ENCODE measurements at places on chromosomes 1 and 21.
A peak's percentile ranks its signal among the peaks of the same experiment; 100 is the strongest.

- DNase-seq, result peak; percentile 36
- 0 out of 2 replicates have a peak, but pooled peaks cover 3% of the 10 kb centered on the region for H3K27me3 ChIP-seq
- no peak overlapping the region for H3K4me3 ChIP-seq
- H3K36me3 ChIP-seq, result no peaks in the 10 kb centered on the region
Observed at GRCh38 chr1:159015440-159015909, 5.8 kb downstream of the IFI16 start.

DNA sequence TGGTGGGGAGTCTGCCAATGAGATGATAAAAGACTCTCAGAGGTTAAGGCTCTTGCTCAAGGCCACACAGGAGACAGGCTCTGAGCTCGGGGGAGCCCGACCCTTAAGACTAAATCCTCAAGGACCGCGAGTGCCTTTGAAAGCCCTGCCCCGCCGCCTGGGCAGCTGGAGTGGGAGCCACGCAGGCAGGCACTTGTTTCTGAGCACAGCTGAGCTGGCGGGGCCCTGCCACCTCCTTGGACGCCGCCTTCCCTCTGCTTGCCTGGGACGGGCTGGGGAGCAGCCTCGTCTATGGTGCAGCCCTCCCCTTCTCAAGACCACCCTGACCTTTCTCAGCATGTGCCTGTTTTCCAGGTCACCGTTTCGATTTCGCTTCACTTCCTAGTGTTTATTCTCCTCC lies 169.3 kb downstream of the CAMTA1 start:
- no peak for DNase-seq
- H3K27me3 ChIP-seq, result no peaks in the 10 kb centered on the region
- no peak overlapping the region for H3K4me3 ChIP-seq
- H3K27ac ChIP-seq, result no peak overlapping the region

DNA sequence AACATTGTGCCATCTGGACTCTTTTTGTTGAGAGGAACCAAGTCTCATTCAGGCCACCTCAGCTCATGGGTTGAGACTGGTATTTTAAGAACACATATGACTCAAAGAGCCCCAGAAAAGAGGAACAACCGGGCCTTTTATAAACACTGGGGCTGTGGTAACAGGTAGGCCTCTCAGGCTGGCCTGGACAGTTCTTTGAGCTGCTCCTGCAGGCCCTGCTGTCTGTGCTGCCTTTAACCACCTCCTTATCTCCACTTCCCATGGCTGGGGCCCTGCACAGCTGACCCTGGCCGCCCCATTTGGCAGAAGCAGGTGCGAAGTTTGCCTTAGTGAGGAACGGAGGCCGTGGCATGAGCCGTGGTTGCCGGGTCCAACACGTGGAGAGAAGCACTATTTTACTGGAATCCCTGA lies 163.3 kb downstream of the RHOU start:
- peaks cover 70% of the 10 kb centered on the region for H3K27me3 ChIP-seq
- no peak for DNase-seq
- no peaks in the 10 kb centered on the region for H3K36me3 ChIP-seq
- H3K27ac ChIP-seq, result no peak overlapping the region
- H3K4me3 ChIP-seq, result no peak overlapping the region

DNA sequence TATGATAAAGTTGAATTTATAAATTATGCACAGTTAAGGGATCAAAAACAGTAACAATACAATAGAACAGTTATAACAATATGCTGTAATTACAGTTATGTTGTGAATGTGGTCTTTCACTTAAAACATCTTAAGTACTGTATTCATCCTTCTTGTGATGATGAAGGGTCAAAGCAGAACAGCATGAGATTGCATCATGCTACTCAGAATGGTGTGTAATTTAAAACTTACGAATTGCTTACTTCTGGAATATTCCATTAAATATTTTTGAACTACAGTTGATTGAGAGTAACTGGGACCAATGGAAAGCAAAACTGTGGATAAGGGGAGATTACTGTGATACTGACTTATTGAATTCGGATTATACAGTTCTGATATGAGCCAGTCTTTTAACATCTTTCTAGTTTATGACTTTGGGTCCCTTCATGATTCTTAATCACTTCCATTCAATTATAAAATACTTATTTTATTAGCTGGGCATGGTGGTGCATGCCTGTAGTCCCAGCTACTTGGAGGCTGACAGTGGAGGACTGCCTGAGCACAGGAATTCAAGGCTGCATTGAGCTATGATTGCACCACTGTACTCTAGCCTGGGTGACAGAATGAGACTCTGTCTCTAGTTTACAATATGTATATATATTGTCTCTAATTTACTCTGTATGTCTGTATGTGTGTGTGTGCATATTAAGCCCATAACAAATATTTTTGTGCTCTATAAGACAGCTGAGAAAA lies 43.2 kb downstream of the ATP1B1 start:
- H3K4me3 ChIP-seq, result no peak overlapping the region
- H3K27me3 ChIP-seq, result no peaks in the 10 kb centered on the region

GRCh38 chr1:230391776-230392535 lies 34.2 kb downstream of the PGBD5 start:
- no peaks in the 10 kb centered on the region for H3K4me1 ChIP-seq
- H3K36me3 ChIP-seq, result no peaks in the 10 kb centered on the region
- no peak overlapping the region for H3K27ac ChIP-seq
- no peak overlapping the region for H3K4me3 ChIP-seq
- DNase-seq, result no peak

DNA sequence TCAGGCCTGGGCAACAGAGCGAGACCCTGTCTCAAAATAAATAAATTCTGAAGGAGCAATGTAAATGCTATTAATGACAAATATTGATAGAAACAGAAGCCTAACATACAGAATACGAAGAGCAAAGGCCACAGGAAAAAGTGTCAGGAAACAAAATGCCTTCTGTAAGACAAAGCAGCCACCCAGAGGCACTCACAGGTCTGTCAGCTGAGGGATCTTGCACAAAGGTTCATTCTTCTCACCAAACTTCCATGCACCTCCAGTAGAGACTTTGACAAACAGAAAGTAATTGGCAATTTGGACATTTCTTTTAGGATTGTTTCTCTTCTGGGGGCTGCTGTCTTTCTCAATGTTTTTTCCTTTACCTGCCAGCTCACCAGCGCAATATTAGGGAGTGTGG lies 1.2 kb upstream of the ALDH9A1 start:
- DNase-seq, result no peak
- peaks cover 18% of the 10 kb centered on the region for H3K4me1 ChIP-seq
- 0 out of 2 replicates have a peak, but pooled peaks cover under 1% of the 10 kb centered on the region for H3K36me3 ChIP-seq
- H3K4me3 ChIP-seq, result no peak overlapping the region

DNA sequence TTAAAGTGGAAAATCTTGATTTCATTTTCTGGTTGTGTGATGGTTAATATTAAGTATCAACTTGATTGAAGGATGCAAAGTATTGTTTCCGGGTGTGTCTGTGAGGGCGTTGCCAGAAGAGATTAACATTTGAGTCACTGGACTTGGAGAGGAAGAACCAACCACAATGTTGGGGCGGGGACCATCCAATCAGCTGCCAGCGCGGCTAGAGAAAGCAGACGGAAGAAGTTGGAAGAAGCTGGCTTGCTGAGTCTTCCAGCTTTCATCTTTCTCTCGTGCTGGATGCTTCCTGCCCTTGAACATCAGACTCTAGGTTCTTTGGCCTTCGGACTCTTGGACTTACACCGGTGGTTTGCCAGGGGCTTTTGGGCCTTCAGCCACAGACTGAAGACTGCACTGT lies 832.6 kb upstream of the TMPRSS15 start:
- H3K36me3 ChIP-seq, result no peaks in the 10 kb centered on the region
- H3K4me1 ChIP-seq, result no peaks in the 10 kb centered on the region
- peak; percentile 10 for DNase-seq
- no peak overlapping the region for H3K4me3 ChIP-seq

DNA sequence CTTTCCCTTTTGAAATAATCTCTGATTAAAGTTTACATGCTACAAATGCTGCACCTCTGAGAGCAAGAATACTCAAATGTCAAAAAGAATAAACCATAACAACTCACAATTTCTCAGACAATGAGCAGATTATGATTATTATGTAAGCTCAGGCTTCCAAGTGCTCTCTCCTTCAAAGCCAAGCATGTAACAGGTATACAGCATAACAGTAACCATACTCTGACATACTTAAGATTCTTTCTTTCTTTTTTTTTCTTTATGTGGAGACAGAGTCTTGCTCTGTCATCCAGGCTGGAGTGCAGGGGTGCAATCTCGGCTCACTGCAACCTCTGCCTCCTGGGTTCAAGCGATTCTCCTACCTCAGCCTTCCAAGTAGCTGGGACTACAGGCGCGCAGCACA lies 155.4 kb downstream of the EIF4G3 start:
- H3K4me1 ChIP-seq, result peaks cover 26% of the 10 kb centered on the region
- DNase-seq, result no peak
- no peaks in the 10 kb centered on the region for H3K27me3 ChIP-seq
- no peak overlapping the region for H3K4me3 ChIP-seq
- H3K27ac ChIP-seq, result peak overlapping the region; percentile 97

- no peak for DNase-seq
- no peak overlapping the region for H3K4me3 ChIP-seq
- H3K27ac ChIP-seq, result no peak overlapping the region
- no peaks in the 10 kb centered on the region for H3K27me3 ChIP-seq
- peaks cover 18% of the 10 kb centered on the region for H3K36me3 ChIP-seq
- no peaks in the 10 kb centered on the region for H3K4me1 ChIP-seq
Observed at GRCh38 chr1:165747632-165748447, 20.8 kb downstream of the TMCO1 start.

DNA sequence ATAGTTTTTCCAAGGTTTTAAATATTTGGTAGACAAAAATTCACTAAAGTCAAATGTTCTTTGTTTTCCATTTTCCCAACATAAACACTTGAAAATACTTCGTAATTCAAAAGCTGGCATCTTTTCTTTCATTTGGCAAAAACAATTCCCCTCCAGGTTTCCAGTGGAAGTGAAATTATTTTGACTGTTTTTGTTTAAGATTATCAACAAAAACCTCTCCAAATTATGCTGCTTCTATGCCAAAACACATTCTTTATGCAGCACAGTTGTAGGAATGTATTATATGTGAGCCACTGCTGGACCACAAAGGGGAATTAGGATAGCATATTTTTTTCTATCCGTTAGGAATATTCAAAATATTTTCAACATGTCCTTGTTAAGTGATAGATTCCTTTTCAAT lies 44.1 kb downstream of the SLC5A9 start:
- no peak overlapping the region for H3K4me3 ChIP-seq
- H3K27me3 ChIP-seq, result peaks cover 3% of the 10 kb centered on the region
- no peak overlapping the region for H3K27ac ChIP-seq
- H3K4me1 ChIP-seq, result no peaks in the 10 kb centered on the region
- H3K36me3 ChIP-seq, result no peaks in the 10 kb centered on the region
- DNase-seq, result no peak

- peaks cover 6% of the 10 kb centered on the region for H3K36me3 ChIP-seq
- H3K27me3 ChIP-seq, result no peaks in the 10 kb centered on the region
- no peaks in the 10 kb centered on the region for H3K4me1 ChIP-seq
- DNase-seq, result no peak
Observed at GRCh38 chr1:2103266-2103900, 53.2 kb downstream of the PRKCZ start.

DNA sequence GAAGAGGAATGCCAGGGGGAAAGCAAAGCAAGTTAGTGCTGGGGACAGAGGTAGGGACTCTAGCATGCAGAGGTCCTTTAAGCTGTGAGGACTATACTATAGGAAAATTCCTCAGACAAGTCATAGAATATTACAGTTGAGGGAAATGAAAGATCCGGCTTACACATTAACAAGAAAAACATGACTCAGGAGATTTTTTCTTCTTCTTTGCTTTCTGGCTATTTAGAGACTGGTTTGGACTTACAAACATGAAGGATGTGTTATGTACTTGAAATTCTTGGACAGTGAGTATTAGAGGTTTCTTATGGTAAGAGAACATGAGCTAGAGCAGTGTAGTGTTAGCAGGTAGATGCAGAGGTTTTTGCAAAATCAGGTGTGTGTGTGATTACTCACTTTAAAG lies 24.9 kb downstream of the USP25 start:
- H3K4me1 ChIP-seq, result peaks cover 21% of the 10 kb centered on the region
- peaks cover 22% of the 10 kb centered on the region for H3K36me3 ChIP-seq
- H3K4me3 ChIP-seq, result no peak overlapping the region
- H3K27me3 ChIP-seq, result no peaks in the 10 kb centered on the region

GRCh38 chr1:110588991-110589390 lies 17.2 kb downstream of the KCNA2 start:
- H3K4me3 ChIP-seq, result no peak overlapping the region
- no peak overlapping the region for H3K27ac ChIP-seq
- no peaks in the 10 kb centered on the region for H3K4me1 ChIP-seq
- peaks cover 68% of the 10 kb centered on the region for H3K27me3 ChIP-seq

DNA sequence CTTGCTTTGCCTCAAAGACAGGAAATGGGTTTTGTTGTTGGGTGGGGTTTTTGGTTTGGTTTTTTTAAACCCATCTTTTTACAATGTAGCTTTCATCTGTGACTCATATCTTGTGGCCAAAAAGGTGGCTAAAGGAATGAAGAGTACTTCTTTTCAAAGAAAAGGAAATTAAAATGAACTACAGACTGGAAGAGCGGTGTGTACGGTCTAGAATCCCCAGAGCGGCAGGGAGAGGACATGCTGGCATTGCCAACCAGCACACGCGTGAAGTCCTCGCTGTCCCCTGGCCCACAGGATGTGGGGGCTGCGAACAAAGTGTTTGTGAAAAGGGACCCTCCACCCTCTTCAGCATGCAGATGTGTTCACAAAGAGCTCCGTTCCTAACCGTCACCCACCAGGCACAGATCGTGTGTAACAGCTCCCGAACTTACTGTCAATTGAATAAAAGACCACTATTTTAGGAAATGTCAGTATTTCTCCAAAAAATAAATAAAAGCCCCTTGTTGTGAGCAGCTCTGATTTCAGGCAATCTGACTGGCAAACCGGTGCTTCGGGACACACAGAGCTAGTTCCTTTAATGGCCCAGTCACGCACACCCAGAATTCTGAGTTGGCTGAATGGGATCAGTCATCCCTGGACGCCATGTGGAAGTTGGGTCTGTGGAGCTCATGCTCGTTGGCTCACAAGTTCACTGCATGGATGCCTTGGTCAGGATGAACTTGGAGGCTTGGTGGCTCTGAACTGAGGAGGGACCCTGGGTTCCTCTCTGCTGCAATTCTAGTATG lies 602.9 kb downstream of the NPHP4 start:
- no peaks in the 10 kb centered on the region for H3K4me1 ChIP-seq
- H3K36me3 ChIP-seq, result no peaks in the 10 kb centered on the region
- H3K27ac ChIP-seq, result no peak overlapping the region
- DNase-seq, result no peak

- no peak for DNase-seq
- no peaks in the 10 kb centered on the region for H3K4me1 ChIP-seq
- H3K36me3 ChIP-seq, result no peaks in the 10 kb centered on the region
- no peak overlapping the region for H3K4me3 ChIP-seq
- no peaks in the 10 kb centered on the region for H3K27me3 ChIP-seq
Observed at GRCh38 chr1:198747127-198747526, 108.3 kb downstream of the PTPRC start.

- no peak for DNase-seq
- H3K4me1 ChIP-seq, result peaks cover 24% of the 10 kb centered on the region
- H3K27ac ChIP-seq, result peak overlapping the region; percentile 20
- peaks cover 2% of the 10 kb centered on the region for H3K36me3 ChIP-seq
Observed at GRCh38 chr1:205122489-205122882, 708 bp upstream of the RBBP5 start.

GRCh38 chr1:2009101-2010053 lies 5.8 kb upstream of the CFAP74 start:
- no peak for DNase-seq
- no peak overlapping the region for H3K4me3 ChIP-seq
- no peaks in the 10 kb centered on the region for H3K27me3 ChIP-seq
- no peaks in the 10 kb centered on the region for H3K36me3 ChIP-seq

GRCh38 chr1:234208351-234208750 lies 164.9 kb upstream of the COA6 start:
- H3K4me1 ChIP-seq, result peaks cover 23% of the 10 kb centered on the region
- H3K36me3 ChIP-seq, result no peaks in the 10 kb centered on the region
- H3K27ac ChIP-seq, result no peak overlapping the region
- DNase-seq, result no peak
